T-cell (primary cell): ENCODE measurements at places on chromosomes 2 and 18. TPM values are rescaled to one million over a fixed set of nuclear protein-coding genes. Genes with fewer than 3 reads are reported as not detected.

Gene ARHGEF4
- 4.4 TPM for total RNA-seq

GRCh38 chr2:212117926-212118325, 420.7 kb downstream of the ERBB4 start:
- DNase-seq, result no peak
- no peaks in the 10 kb centered on the region for H3K4me1 ChIP-seq
- no peak overlapping the region for H3K4me3 ChIP-seq

- no peak overlapping the region for H3K27ac ChIP-seq
- peaks cover 12% of the 10 kb centered on the region for H3K4me1 ChIP-seq
- H3K36me3 ChIP-seq, result no peaks in the 10 kb centered on the region
- no peak overlapping the region for H3K4me3 ChIP-seq
- no peaks in the 10 kb centered on the region for H3K27me3 ChIP-seq
Measured at GRCh38 chr18:55317864-55318263, 270.1 kb downstream of the TCF4 start.

DNA sequence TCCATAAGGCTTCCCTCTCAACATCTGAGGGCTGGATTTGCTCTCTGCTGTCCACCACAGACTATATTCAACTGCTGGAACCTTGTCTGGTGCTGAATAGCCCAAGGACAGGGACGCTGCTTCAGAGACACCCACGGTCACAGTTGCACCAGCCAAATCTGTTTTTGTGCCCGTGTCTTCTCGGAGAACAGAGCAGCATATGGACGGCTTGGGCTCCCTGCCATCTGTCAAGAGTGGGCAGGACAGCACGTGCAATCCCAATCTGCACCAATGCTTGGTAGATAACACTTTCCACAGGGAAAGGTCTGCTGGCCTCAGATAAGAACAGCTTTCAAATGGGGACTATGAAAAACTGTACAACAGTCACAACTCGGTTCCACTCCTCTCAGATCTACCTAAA, 466.1 kb downstream of the TGIF1 start:
- no peaks in the 10 kb centered on the region for H3K4me1 ChIP-seq
- no peak overlapping the region for H3K27ac ChIP-seq
- H3K27me3 ChIP-seq, result no peaks in the 10 kb centered on the region
- no peaks in the 10 kb centered on the region for H3K36me3 ChIP-seq
- DNase-seq, result no peak
- no peak overlapping the region for H3K4me3 ChIP-seq

Gene MAP3K19
- total RNA-seq, result not detected

GRCh38 chr2:79219383-79219988, 59.9 kb upstream of the REG3A start:
- H3K4me3 ChIP-seq, result no peak overlapping the region
- H3K4me1 ChIP-seq, result no peaks in the 10 kb centered on the region
- DNase-seq, result no peak
- H3K27me3 ChIP-seq, result no peaks in the 10 kb centered on the region
- H3K36me3 ChIP-seq, result no peaks in the 10 kb centered on the region
- H3K27ac ChIP-seq, result no peak overlapping the region

GRCh38 chr2:148259674-148260073, 238.8 kb downstream of the MBD5 start:
- no peaks in the 10 kb centered on the region for H3K27me3 ChIP-seq
- H3K36me3 ChIP-seq, result peaks cover 4% of the 10 kb centered on the region
- H3K27ac ChIP-seq, result no peak overlapping the region

Gene DYNAP
- not detected for total RNA-seq

DNA sequence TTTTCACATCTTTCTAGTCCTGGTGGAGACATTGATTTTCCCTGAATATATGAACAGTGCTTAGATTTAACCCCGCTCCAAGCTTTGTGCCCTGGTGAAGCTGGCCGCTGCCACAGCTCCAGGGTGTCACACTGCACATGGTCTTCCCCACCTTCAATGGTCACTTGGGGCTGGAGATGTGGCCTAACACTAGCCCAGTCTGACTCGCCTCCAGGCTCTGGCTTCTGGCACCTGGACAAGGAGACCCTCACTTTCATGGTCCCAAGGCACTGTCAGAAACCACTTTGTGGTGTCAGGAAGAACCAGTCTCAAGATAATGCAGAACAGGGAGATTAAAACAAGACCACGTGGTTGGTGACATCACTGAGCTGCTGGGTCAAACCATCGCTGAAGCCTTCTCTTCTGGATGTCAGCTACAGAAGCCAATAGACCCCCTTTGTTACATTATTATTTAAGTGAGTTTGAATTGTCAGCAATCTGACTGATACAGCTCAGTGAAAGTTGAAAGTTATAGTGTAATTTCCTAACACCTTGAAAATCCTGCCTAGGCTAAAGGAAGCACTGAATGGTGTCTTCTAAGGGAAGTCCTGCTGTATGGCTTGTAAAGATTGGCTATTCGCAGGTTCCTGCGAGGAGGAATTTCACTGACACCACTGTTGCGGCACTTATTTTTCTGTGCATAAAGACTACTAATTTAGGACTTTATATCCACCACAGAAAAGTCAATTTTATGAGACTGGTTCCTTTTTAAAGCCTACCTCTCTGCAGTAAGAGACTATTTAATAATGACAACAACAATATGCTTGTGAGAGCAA, 55.0 kb upstream of the CTDP1 start:
- H3K27ac ChIP-seq, result no peak overlapping the region
- no peaks in the 10 kb centered on the region for H3K36me3 ChIP-seq
- H3K4me3 ChIP-seq, result no peak overlapping the region
- H3K4me1 ChIP-seq, result no peaks in the 10 kb centered on the region
- H3K27me3 ChIP-seq, result no peaks in the 10 kb centered on the region

DNA sequence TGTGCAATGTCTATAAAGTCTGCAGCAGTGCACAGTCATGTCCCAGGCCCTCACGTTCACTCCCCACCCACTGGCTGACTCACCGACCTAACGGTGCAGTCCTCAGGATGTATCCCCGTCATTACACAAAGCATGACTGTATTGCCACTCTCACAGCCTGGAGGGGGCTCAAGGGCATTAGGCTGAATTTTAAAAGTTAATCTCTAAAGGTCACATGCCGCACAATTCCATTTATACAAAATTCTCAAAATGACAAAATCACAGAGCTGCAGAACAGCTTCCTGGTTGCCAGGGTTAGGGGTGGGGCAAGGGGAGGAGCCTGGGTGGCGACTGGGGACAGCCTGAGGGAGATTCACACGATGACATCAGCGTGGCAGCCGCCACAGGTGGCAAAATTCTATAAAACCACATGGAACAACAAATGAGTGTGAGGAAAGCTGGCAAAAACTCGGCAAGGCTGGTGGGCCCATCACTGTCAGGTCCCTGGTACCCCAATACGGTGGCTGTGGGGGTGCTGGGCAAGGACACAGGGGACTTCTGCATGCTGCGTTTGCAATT, 97.6 kb downstream of the NDUFA10 start:
- H3K4me3 ChIP-seq, result no peak overlapping the region
- H3K27ac ChIP-seq, result no peak overlapping the region
- DNase-seq, result peak; percentile 74
- no peaks in the 10 kb centered on the region for H3K4me1 ChIP-seq

- DNase-seq, result no peak
- H3K4me1 ChIP-seq, result no peaks in the 10 kb centered on the region
- H3K27ac ChIP-seq, result no peak overlapping the region
- peaks cover 30% of the 10 kb centered on the region for H3K27me3 ChIP-seq
- H3K36me3 ChIP-seq, result no peaks in the 10 kb centered on the region
Measured at GRCh38 chr2:71534201-71534600, 80.8 kb downstream of the DYSF start.

Gene LAPTM4A
- total RNA-seq, result 38.8 TPM

- H3K4me3 ChIP-seq, result no peak overlapping the region
- H3K27ac ChIP-seq, result no peak overlapping the region
- H3K36me3 ChIP-seq, result no peaks in the 10 kb centered on the region
- no peaks in the 10 kb centered on the region for H3K4me1 ChIP-seq
- H3K27me3 ChIP-seq, result no peaks in the 10 kb centered on the region
Measured at GRCh38 chr18:49892148-49892924, 79.0 kb upstream of the ACAA2 start.

Gene ELOA2
- not detected for total RNA-seq

Gene TTN
- 15.7 TPM for total RNA-seq

- H3K4me1 ChIP-seq, result no peaks in the 10 kb centered on the region
- H3K4me3 ChIP-seq, result no peak overlapping the region
- peaks cover 2% of the 10 kb centered on the region for H3K36me3 ChIP-seq
- DNase-seq, result no peak
- no peaks in the 10 kb centered on the region for H3K27me3 ChIP-seq
Measured at GRCh38 chr2:24843330-24843860, 50.2 kb downstream of the CENPO start.

Gene BIRC6
- total RNA-seq, result 121 TPM

- H3K36me3 ChIP-seq, result no peaks in the 10 kb centered on the region
- H3K27me3 ChIP-seq, result no peaks in the 10 kb centered on the region
- DNase-seq, result no peak
- H3K4me3 ChIP-seq, result no peak overlapping the region
Measured at GRCh38 chr2:149360106-149360505, 29.7 kb downstream of the LYPD6 start.

DNA sequence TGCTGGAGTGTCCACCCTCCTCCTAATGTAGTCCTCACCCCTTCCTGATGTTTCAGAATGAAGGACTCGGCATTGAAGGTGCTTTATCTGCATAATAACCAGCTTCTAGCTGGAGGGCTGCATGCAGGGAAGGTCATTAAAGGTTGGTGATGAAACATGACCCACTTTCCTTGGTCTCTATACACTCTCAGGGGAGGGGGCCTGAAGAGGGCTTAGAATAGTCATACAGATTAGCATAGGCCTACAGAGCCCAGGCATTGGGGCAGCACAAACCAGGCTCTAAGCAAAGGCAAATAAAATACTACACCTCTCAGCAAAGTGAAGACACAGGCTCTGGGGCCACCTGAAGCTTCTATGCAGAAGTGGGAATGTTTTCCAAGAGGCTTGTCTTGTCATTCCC, 1.8 kb downstream of the IL36RN start:
- H3K4me3 ChIP-seq, result no peak overlapping the region
- no peak overlapping the region for H3K27ac ChIP-seq
- DNase-seq, result no peak
- no peaks in the 10 kb centered on the region for H3K4me1 ChIP-seq
- no peaks in the 10 kb centered on the region for H3K27me3 ChIP-seq

DNA sequence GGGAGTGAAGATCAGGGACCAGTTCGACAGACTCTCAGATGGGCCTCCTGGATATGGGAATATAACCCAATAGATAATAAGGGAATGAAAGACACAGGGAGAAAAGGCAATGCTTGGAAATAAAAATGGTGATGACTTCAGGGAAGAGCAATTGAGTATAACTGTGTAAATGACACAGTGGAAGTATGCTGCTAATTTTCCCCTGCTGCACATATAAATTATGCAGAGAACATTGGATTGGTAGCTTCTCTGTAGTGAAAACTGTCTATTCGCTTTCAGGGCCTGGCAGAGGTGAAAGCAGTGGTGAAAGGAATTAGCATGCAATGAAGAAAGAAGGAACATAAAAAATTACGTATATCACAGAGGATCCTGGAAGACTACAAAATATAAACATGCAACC, 398.2 kb upstream of the CDH2 start:
- H3K27me3 ChIP-seq, result no peaks in the 10 kb centered on the region
- H3K4me3 ChIP-seq, result no peak overlapping the region
- no peaks in the 10 kb centered on the region for H3K4me1 ChIP-seq
- H3K36me3 ChIP-seq, result no peaks in the 10 kb centered on the region
- DNase-seq, result no peak

- no peaks in the 10 kb centered on the region for H3K4me1 ChIP-seq
- H3K27me3 ChIP-seq, result no peaks in the 10 kb centered on the region
- DNase-seq, result no peak
- no peak overlapping the region for H3K4me3 ChIP-seq
Measured at GRCh38 chr2:19496646-19497045, 138.2 kb upstream of the OSR1 start.

Gene HRH4
- total RNA-seq, result 0.43 TPM

DNA sequence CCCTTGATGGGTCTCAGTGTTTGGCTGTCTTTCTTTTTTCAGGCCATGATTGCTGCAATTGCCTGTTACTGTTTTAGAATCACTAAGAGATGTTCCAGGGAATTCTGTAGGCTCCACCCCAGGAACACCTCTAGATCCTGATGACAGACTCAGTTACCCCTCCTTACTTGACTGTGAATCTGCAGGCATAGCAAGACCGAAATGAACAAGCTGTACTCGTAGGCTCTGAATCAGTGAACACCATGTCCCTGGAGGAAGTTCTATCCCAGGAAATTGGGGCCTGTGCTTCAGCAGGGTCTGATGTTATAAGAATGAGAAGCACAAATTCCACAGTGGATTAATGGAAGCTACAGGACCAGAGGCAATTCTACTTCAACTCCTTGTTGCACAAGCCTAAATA, 148.6 kb downstream of the COPS8 start:
- DNase-seq, result no peak
- no peak overlapping the region for H3K27ac ChIP-seq
- H3K4me3 ChIP-seq, result no peak overlapping the region
- no peaks in the 10 kb centered on the region for H3K36me3 ChIP-seq

GRCh38 chr2:158542577-158542976, 85.8 kb downstream of the PKP4 start:
- no peak overlapping the region for H3K4me3 ChIP-seq
- no peaks in the 10 kb centered on the region for H3K4me1 ChIP-seq
- no peak for DNase-seq
- no peaks in the 10 kb centered on the region for H3K36me3 ChIP-seq
- H3K27ac ChIP-seq, result no peak overlapping the region

DNA sequence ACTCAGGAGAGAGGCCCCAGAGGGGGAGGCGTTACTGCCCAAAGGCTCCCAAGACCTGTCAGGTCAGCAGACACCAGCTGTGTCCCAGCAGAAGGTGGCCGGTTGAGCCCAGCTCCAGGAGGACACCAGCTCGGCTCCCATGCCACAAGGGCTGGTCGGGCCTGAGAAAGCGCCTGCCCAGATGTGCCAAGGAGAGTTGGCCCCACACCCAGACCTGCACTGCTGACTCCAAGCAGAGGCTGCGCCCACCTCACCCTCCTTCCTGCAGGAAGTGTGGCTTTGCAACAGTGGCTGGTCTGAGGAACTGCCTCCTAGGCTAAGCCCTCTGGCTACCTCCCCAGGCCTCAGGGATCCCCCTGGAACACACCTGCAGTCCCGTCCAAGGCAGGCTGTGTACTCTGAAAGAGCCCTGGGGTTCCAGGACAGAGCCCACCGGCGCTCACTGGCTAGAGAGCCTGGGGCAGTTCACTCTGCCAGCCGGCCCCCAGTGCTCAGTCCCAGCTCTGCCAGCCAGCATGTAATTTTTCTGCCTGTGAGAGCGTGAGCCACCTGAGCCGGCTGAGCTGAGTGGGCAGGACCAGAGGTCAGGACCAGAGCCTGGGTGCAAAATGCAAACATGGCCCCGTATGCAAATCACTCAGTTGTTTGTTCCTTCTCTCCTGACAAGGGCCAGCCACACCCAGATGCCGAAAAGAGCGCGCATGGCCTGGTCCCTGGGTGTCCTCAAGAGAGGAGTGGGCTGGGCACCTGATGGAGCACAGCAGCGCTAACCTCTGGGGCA, 36.9 kb upstream of the PTMA start:
- H3K4me3 ChIP-seq, result peak overlapping the region; percentile 5
- no peak for DNase-seq
- peak overlapping the region; percentile 14 for H3K27ac ChIP-seq
- H3K4me1 ChIP-seq, result peaks cover 2% of the 10 kb centered on the region
